ENCODE measurements at places on chromosomes 3 and 15.

- DNase-seq = no peak
Measured at GRCh38 chr15:68097029-68097428, 42.9 kb downstream of the PIAS1 start.

GRCh38 chr3:8520816-8521403 lies 19.3 kb downstream of the LMCD1 start:
- no peak for DNase-seq

GRCh38 chr15:90871139-90871715 lies 2.8 kb downstream of the FURIN start:
- DNase-seq = no peak

- DNase-seq = peak; percentile 64
Measured at GRCh38 chr3:111577798-111578685, 17.1 kb downstream of the ZBED2 start.

- no peak for DNase-seq
Measured at GRCh38 chr3:9007928-9008327, 44.7 kb upstream of the RAD18 start.

GRCh38 chr3:29004885-29005599 lies 275.8 kb upstream of the RBMS3 start:
- no peak for DNase-seq

DNA sequence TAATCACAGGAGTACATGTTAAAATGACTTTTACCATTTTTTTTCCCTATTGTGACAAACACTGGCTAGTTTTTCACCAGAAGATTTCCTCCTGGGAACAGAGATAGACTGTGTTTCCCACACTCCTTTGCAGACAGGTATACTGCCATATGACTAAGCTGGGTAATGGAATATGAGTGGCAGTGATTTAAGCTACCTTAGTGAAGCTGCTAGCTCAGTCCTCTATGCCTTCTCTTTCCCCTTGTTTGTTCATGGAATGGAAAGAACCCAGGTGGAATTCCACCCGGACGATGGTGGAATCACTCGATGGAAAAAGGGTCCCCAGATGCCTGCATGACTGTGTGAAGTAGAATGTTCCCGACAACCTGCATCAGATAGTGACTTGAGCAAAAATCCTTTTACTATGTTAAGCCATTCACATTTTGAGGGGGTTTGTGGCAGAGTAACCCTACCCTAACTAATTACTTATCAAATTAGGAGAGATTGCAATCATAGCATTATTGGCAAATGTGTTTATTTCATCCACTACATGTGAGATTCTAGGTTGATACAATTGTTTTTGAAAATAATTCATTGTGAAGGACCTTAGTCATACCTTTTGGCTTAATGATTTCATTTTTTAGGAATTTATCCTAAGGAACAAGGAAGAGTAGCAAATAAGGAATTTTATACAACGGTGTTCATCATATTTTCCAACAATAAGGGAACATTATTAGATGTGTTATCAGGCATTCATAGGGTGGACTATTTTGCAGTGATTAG lies 16.5 kb downstream of the THSD4 start:
- DNase-seq = no peak

All from HS-27A (cell line).